ENCODE measurements at places on chromosomes 12 and 14. TPM values are rescaled to one million over a fixed set of nuclear protein-coding genes. Genes with fewer than 3 reads are reported as not detected.

The SLCO1A2 gene
- total RNA-seq, result 0.06 TPM

The KRT77 gene
- not detected for total RNA-seq

DNA sequence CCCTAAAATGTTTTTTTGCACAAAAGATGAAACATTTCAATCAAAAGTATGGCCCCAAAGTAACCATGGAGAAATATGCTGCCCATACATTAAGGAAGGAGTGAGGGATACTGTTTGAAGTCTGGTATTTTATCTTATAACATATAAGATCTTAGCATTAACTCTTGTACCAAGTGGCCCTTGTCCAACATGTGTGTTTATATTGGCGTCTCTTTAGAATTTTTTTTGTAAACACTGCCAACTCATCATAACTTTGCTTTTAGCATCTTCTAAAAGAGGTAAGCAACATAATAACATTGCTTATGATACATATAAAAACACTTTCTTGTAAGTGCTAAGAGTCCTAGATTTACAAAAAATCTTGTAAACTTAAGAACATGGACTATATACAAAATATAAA is 419.7 kb downstream of the ADAMTS20 start:
- no peak overlapping the region for H3K4me3 ChIP-seq
- H3K27ac ChIP-seq, result no peak overlapping the region
- DNase-seq, result no peak
- H3K27me3 ChIP-seq, result no peaks in the 10 kb centered on the region
- no peaks in the 10 kb centered on the region for H3K36me3 ChIP-seq

DNA sequence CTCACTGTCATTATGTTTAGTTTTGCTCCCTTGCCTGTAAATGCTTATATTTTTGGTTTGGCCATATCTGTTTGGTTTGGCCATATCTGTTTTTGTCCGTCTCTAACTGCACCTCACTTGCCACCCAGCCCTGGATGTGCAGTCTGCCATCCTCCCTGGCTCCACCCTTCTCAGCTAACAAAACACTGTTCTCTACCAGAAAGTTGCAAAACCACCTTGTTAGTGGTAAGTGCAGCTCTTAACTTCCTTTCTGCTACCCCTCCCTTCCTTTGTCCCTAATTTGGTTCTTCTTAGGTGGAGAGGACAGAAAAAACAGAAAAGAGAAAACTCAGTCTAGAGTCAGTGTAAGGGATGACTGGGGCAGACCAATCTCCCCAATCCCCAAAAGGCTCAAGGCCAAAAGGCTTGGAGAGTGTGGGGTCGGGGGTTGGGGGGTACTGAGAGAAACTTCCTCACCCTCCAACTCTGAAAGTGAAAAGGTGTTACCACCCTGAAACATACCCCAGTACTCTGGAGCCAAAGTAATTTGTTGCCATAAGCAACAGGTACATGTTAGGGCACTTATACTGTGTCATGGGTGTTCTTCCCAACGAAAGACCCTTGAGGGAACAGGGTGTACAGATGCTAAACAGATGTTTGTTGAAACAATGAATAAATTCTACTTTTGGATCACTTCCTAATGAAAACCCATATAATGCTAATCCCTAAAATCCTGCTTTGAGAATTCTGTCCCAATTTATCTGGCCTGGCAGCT is 5.0 kb downstream of the BIN2 start:
- peaks cover 58% of the 10 kb centered on the region for H3K4me1 ChIP-seq
- no peaks in the 10 kb centered on the region for H3K36me3 ChIP-seq
- DNase-seq, result peak; percentile 80
- no peak overlapping the region for H3K4me3 ChIP-seq
- H3K27me3 ChIP-seq, result no peaks in the 10 kb centered on the region

DNA sequence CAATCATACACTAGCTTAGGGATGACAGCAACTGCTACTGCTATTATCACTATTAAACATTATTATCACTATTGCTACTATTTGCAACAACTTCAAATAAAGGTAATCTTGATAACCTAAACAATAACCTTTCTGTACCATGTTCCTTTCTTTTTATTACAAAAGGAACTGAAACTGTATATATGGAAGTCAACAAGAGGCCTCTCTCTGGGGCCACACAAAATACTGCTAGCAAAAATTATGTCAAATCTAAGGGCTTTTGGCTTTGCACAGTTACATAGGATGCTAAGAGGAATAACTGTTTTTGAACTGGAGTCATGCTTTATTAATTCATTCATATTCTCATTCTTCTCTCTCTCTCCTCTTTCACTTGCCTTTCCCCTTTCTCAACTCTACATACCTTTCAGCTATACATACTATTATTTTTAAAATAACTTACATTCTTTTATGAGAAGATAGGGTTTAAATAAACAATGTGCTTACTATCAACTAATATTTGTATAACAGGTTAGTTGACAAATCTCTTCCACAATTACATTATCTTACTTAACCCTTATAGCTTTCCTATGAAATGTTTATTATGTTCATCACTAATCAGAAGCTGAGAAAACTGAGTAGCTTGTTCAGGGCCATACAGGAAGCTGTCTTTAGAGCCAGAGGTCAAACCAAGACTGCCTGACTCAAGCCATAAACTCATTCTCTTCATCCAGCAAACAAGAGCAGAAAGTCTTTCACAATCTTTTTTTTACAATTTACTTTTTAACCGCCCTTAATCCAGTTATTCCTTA is 25.7 kb downstream of the SPTSSA start:
- no peak overlapping the region for H3K27ac ChIP-seq
- H3K4me1 ChIP-seq, result peaks cover 10% of the 10 kb centered on the region
- no peak for DNase-seq
- no peaks in the 10 kb centered on the region for H3K27me3 ChIP-seq

DNA sequence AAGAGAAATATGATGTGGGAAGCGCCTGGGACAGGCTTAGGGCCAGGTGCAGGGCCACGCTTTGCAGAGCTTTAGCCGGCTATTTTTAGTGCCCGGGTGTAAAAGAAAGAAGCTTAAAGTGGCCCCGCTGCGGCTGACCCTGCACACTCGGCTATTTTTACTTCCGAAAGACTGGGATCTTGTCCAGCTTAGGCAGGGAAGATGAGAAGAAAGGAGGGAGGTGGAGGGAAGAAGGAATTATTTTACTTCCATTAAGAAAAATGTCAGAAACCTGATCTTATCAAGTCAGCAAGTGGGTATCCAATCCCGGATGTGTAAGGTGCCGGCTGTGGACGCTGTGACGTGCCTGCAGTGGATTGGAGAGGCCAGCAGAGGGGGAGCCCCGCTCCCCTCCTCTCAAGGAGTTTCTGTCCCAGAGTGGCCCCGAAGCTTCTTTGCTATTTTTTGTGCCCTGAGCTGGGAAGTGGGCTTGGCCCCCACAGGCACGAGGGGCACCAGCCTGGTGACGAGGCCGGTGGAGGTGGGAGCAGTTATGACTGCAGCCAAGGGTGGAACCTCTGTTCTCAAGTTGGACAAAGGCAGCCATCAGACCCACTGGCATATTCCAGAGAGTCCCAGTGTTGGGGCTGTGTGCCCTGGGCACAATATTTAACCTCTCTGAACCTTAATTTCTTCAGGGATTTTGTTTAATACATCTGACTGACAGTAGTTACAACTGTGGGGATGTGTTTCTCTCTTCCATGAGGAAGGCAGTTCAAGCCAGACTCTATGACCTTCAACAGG is 97.7 kb downstream of the ESRRB start:
- peaks cover 4% of the 10 kb centered on the region for H3K27me3 ChIP-seq
- no peak for DNase-seq
- peak overlapping the region; percentile 9 for H3K4me3 ChIP-seq
- H3K36me3 ChIP-seq, result no peaks in the 10 kb centered on the region
- H3K27ac ChIP-seq, result no peak overlapping the region

DNA sequence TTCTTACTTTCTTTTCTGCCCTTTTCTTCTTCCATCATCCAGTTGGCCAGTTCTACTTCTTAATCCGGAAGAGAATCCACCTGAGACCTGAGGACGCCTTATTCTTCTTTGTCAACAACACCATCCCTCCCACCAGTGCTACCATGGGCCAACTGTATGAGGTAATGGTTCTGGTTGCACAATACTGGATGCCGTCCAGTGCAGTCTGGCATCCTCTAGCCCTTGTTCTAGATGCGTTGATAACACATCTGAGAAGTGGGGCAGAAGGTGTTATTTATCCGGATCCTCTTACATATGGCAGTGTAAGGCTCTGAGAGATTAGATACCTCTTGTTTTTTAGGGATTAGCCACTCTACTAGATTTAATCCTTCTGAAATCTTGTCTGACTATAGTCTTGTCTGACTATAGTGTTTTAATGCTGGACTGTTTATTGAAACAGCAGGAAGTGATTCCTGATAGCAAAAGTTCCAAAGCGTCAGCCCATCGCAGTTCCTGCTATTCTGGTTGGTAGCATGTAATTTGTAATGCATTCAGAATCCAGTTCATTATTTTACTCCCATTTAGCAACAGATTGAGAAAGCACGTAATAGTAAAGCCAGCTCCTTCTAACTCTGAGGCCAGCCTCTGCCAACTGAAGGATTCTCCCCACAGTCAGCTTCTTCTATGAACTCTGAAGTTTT is 7.9 kb downstream of the GABARAPL1 start:
- H3K27me3 ChIP-seq, result no peaks in the 10 kb centered on the region
- no peak overlapping the region for H3K4me3 ChIP-seq
- no peak for DNase-seq
- peaks cover 76% of the 10 kb centered on the region for H3K36me3 ChIP-seq
- no peak overlapping the region for H3K27ac ChIP-seq

- no peaks in the 10 kb centered on the region for H3K36me3 ChIP-seq
- H3K27me3 ChIP-seq, result no peaks in the 10 kb centered on the region
- H3K27ac ChIP-seq, result peak overlapping the region; percentile 8
- H3K4me1 ChIP-seq, result peaks cover 23% of the 10 kb centered on the region
Measured at GRCh38 chr14:20333494-20333841, 389 bp upstream of the CCNB1IP1 start.
